EH (cell line): ENCODE measurements at places on chromosomes 2 and 18.

DNA sequence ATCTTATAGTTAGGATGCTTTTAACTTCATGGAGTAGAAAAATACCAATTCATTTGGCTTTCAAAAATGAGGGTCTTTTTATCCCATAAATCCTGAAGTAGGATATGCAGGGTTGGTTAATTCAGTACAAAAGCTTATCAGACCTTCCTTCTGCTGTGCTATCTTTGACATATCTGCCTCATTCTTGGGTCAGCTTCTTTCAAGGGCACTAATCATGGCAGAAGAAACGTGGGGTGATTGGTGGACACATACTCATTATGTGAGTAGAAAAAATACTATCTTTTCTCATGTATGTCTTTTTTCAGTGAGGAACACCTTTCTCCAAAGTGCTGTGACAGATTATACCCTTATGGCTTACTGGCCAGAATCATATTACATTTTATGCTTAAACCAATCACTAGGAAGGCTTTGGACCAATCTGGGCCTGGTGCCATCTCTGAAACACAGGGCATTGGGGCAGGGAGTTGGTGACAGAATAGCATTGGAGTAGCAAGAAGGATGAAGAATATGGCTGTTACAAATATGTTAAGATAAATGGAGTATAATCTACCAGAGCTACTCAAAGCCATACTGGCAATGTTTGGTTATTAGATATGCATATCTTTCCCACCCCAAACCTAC, 10.1 kb downstream of the UGP2 start:
- no peak for DNase-seq

- peak; percentile 31 for DNase-seq
Observed at GRCh38 chr2:145975406-145975805, 1455.5 kb upstream of the ZEB2 start.

DNA sequence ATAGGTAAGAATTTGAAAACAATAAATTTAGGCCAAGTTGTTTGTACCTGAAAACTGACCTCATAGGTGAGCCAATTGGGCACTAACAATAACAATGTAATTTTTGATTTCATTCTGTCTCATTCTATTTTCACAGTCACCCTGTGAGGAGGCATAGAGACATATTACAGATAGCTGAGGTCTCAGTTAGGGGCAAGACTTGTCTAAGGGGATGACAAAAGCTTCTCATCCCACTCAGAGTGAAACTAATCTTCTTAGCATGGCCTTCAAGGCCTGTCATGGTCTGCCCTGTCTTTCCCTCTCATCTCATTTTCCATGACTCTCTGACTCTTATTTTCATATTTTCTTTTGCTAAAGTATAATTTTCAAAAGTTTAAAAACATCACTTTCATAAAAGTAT, 562.0 kb upstream of the TNP1 start:
- DNase-seq, result no peak

GRCh38 chr2:217357886-217358620, 498.2 kb upstream of the TNP1 start:
- no peak for DNase-seq

DNA sequence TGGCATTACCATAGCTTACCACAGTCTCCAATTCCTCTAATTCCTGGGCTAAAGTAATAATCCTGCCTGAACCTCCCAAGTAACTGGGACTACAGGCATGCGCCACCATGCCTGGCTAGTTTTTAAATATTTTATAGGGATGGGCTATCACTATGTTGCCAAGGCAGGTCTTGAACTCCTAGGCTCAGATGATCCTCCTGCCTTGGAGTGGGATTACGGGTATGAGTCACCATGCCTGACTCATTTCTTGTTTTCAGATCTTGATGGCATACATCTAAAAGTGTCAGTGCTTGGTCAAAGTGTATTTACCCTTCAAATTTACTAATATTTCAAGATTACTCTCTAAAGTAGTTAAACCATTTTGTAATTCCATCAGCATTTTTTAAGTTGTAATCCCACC, 9.4 kb upstream of the SOCS6 start:
- no peak for DNase-seq

- DNase-seq, result peak; percentile 62
Observed at GRCh38 chr2:62999905-63000304, 50.7 kb upstream of the OTX1 start.

GRCh38 chr2:205815673-205816072, 133.4 kb downstream of the NRP2 start:
- no peak for DNase-seq

- no peak for DNase-seq
Observed at GRCh38 chr2:230447455-230448451, 31.8 kb downstream of the SP100 start.

DNA sequence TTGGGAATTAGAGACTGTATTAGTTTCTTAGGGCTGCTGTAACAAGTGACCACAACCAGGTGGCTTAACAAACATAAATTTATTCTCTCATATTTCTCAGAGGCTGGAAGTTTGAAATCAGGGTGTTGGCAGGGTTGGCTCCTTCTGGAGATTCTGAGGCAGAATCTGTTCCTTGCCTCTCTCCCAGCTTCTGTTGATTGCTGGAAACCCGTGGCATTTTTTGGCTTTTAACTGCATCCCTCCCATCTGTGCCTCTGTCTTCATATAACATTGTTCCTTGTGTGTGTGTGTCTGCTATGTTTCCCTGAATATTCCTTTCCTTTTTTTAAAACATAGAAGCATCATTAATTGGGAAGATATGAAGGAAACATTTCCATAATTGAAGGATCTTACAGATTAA, 448.1 kb upstream of the DCC start:
- no peak for DNase-seq

GRCh38 chr18:59917422-59917821, 17.6 kb downstream of the PMAIP1 start:
- peak; percentile 45 for DNase-seq

DNA sequence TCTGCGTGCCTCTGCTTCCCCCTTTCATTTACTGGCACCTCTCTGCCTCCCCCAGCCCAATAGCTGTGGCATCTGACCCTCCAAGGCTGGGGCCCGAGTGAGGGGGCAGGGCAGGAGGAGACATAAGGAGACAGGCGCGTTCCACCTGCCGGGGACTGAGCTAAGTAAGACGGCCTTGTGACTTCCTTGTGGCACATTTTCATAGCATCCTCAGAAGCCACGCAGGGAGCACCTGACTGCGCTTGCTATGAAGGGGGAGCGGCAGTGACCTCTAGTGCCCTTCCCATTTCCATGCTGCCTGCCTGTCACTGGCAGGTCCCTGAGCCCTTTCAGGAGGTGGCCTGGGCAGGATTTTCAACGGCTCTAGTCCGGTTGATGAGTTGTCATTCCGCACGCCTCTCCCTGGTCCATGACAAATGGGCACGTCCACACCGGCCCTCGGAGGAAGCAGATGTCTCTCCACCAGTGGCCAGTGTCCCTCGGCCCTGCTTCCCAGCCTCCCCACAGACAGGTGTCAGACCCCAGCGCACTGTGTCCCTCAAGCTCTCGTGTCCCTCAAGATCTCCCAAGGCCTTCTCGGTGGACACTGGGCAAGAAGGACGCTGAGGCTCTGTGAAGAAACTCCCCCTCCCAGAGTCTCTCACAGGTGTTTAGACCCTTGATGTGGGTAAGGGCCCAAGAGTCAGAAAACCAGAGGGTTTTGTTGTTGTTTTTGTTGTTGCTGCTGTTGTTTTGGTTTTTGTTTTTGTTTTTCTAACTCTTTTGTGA, 42.7 kb downstream of the CYP26B1 start:
- DNase-seq, result no peak

DNA sequence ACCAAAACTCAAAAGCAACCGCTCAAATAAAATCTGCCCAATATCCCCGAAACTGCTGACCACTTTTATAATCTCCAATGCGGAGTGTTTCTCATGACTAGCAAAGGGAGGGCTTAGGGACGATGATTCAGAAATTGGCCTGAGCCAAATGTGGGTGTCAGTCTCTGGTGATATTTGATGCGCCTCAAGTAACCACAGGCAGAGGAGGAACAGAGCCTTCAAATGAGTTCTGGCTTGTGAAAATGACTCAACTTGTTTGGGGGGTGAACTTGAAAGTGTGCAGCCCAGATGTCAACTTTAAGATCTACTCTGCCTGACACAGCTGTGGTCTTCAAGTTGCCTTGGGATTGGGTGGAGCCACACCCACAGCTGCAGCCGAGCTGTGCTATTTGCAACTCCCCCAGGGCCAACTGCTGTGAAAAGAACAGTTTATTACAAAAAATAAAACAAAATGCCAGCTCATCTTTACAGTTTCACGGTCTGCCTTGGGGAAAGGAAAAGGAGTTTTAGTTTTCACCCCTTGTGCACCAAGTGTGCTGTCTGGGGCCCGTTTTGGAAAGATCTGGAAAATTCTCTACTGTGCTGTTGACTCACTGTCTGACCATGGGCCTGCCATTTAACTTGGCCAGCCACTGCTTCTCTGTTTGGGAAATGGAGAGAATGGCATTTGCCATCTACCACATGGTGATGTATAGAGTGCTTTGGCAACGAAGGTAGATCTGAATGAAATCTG, 222.1 kb downstream of the MTX2 start:
- DNase-seq, result peak; percentile 98

GRCh38 chr18:48139431-48140347, 209.2 kb upstream of the SMAD2 start:
- no peak for DNase-seq

GRCh38 chr2:98809116-98809515, 78.2 kb upstream of the MGAT4A start:
- DNase-seq, result no peak

DNA sequence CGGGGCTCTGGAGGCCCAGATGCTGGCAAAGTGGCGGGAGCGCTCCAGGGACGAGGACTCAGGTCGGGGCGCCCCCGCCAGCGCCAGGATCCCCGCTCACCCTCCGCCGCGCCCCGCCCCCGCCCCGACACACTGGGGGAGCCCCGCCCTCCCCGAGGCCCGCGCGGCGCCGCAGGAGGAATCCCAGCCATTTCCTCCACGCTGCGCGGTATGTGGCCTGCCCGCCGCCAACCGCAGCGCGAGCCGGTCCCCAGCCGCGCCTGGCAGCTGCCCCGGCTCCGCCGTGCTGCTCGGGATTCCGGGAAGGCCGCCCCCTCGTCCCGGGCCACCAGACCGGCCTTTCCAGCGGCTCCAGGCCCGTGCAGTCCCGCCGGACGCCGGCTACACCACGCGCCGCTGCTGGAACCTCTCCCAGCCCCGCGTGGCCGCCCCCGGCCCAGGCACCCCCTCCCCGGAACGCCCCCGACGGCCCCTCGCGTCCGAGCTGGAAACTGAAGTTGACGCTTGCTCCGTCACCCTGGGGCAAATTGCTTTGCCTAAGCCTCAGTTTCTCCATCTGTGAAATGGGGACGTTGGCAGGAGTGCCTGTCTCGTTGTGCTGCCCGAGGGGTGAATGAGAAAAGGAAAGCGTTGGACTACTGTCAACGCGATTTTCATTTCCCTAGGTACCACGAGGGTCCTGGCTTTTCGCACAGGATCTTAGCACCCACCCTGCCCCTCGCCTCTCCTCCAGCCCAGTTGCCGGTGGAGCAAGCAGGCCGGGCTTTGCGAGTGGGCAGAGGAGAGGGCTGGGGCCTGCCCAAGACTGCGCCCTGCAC, 53.6 kb downstream of the PKDCC start:
- peak; percentile 87 for DNase-seq

- DNase-seq, result no peak
Observed at GRCh38 chr2:150690261-150690660, 202.8 kb upstream of the RND3 start.

DNA sequence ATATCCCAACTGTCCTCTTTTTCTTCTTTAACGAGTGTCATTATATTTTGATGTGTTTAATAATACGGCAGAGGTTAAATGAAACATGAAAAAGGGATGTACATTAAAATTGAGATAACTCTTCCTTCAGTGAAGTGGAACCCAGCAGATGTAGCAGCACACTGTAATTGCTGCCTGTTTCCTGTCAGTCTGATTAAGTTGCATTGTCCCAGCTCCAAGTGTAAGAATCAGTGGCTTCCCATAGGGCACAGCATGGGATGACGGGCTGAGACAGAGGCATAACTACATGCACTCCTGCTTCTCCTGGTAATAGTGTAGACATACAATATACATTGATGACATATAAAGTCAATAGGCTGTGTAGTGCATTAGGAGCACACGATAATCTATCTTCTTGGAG, 175.8 kb upstream of the TCF4 start:
- DNase-seq, result peak; percentile 35

- no peak for DNase-seq
Observed at GRCh38 chr2:152546230-152546837, 170.9 kb downstream of the PRPF40A start.

DNA sequence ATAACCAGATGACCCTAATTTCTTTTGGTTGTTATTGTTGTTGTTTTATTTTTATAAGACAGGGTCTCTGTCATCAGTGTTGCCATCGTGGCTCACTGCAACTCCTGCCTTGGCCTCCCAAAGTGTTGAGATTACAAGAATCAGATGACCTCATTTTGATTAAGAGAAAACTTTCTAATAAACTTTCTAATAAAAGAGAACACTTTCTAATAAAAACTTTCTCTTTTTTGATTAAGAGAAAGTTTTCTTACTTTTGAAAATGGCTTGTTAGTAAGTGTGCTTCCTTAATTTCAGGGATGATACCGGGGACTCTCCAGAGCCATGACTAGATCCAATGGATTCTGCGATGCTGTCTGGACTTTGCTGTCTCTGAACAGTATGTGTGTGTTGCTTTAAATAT, 7.7 kb downstream of the CENPA start:
- DNase-seq, result no peak

GRCh38 chr2:226002438-226002837, 602.9 kb downstream of the NYAP2 start:
- DNase-seq, result peak; percentile 93

DNA sequence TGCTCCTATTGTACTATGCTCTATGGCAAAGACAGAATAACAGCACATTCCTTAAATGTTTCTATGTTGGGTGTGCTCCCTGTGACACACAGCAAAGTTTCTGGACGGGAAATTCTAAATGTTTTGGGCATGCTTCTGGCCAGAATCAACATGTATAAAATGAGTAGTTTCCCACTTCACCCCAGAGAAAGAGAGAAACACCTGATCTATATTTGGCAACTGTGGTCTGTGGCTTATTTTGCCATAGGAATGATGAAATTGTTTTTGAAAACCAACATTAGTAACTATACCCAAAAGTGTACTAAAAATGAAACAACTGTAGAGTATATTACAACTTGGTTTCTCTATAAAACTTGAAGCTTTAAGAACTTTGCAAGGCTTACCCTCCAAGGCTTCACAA, 89.1 kb downstream of the RAD51AP2 start:
- DNase-seq, result no peak

- DNase-seq, result peak; percentile 56
Observed at GRCh38 chr18:35178260-35178659, 62.6 kb upstream of the ZNF397 start.

- DNase-seq, result peak; percentile 53
Observed at GRCh38 chr2:54639609-54640008, 83.9 kb upstream of the EML6 start.

GRCh38 chr2:106953236-106953635, 67.3 kb upstream of the ST6GAL2 start:
- peak; percentile 74 for DNase-seq

GRCh38 chr2:455913-456312, 168.0 kb upstream of the ALKAL2 start:
- no peak for DNase-seq

GRCh38 chr18:49739275-49739674, 74.1 kb downstream of the ACAA2 start:
- DNase-seq, result no peak

- DNase-seq, result peak; percentile 98
Observed at GRCh38 chr2:101972621-101973434, 18.9 kb upstream of the IL1R2 start.
